ENCODE measurements at places on chromosomes 6 and 20.

- DNase-seq: no peak
These were observed 13.6 kb upstream of the SASH1 start for GRCh38 chr6:148328876-148329555.

- no peak for DNase-seq
These were observed 1.4 kb downstream of the PHACTR3 start for GRCh38 chr20:59605601-59606364.

DNA sequence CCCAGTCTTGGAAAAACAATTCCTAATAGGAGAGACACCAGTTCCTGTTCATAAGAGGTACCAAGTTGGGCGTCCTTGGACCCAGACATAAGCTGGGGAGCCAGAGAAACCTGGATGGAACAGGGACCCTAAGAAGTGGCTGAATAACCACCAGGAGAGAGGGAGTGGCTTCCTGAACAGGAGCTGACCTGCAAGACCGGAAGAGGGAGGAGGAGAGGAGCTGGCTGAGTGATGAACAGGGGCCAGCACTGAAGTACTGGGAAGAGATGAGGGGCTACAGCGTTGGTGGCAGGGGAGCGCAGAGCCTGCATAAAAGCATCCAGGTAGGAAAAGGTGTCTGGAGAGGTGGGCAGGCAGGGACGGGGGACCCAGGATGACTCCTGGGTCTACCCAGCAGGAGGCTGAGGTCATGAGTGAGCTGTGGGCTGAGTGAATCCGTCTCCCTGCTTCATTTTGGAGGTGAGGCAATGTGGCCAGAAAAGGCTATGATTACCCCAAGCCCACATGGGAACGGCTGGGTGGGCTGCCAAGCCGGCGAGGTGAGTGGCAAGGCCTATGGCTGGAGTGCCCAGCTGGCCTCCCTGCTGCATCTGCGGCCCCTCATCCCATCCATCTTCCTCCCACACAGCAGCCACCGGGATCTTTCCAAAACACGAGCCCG is 34.4 kb upstream of the ZFAND3 start:
- DNase-seq: no peak

GRCh38 chr6:44115866-44116265 is 11.4 kb downstream of the MRPL14 start:
- no peak for DNase-seq

DNA sequence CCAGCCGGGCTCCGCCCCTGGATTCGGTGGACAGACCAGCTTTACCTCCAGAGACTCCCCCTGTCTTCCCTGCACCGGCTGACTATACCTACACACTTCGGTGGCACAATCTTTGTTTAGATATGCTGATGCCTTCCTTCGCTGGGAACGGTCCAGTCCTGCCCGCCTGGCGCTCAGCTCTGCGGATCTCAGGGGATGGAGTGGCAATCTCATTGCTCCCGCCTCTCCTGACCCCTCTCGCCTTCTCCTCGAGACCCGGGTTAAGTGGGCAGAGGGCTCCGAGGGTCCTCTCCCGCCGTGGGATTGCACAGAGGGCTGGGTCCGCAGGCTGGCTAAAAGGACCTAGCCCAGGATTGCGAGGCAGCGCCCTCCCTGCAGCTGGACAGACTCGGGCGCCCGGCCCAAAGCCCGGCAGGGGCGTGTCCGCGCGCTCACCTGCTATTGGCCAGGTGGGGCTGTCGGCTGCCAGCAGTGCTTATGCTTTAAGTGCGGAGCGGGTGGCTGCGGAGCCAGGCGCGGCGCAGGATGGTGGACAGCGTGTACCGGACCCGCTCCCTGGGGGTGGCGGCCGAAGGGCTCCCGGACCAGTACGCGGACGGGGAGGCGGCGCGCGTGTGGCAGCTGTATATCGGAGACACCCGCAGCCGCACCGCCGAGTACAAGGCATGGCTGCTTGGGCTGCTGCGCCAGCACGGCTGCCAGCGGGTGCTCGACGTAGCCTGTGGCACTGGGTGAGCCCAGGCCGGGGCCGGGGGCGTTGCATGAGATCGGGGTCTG is at the start of gene GNMT:
TSS of gene GNMT (plus strand) at position 512 of the 777 bp plus-strand sequence. CDS start at position 526, 14 bp downstream.
- peak; percentile 25 for DNase-seq

GRCh38 chr6:7033202-7033601 is 74.6 kb upstream of the RREB1 start:
- no peak for DNase-seq

GRCh38 chr6:79985128-79985527 is 19.3 kb upstream of the TTK start:
- no peak for DNase-seq

DNA sequence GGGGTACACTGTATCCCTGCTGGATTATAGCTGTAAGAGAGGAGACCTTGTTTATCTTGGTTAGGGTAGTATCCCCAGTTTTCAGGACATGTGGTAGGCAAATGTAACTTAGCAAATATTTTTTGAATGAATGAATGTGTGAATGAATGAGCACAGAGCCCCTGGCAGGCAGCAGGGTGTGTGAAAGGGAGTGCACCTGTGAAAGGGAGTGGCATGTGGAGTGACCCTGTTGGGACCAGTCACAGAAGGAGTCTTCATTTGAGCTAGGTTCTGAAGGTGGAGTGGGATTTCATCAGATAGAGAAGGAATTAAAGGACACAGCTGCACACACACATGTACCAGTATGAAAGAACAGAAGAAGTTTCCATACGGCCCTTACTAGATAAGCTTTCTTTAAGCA is 4.9 kb downstream of the SMAP1 start:
- DNase-seq: no peak

GRCh38 chr6:24430086-24430485 is 27.4 kb downstream of the MRS2 start:
- no peak for DNase-seq

GRCh38 chr20:44485078-44485829 is 9.6 kb downstream of the TTPAL start:
- no peak for DNase-seq

DNA sequence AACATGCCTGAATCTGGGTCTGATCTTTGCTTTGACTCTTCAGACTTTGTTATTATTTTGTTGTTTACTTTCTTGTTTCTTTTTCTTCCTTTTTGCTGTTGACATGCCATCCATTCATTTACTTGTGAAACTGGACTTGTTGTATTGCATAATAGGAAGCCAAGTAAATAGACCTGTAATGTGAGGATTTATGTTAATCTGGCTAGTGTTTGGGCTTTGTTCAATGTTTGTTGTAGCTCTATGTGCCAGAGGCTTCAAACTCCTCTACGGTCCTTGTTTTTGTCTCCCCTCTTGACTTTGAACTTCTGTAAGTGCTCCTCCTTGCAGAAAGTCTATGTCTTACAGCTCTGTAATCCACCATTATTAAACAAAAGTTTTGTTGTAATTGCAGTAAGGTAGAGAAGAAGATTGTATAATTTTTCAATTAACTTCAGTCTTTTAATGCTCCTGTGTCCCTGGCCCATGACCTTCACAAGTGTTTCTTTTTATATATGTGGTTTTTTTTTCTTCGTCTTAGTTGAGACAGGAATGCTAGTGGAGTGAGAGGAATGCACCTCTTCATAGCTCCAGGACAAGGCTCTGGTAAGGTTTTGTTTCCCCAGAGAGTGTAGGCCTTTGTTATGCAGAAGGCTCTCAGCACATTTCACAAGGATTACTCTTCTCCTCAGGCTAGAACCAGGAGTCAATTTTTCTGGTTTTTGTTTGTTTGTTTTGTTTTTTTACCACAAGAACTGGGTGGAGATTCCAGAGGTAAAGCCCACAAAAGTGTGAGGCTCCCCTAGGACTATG is 1061.8 kb upstream of the CITED2 start:
- no peak for DNase-seq

GRCh38 chr6:160259598-160259997 is 977 bp upstream of the SLC22A2 start:
- no peak for DNase-seq

DNA sequence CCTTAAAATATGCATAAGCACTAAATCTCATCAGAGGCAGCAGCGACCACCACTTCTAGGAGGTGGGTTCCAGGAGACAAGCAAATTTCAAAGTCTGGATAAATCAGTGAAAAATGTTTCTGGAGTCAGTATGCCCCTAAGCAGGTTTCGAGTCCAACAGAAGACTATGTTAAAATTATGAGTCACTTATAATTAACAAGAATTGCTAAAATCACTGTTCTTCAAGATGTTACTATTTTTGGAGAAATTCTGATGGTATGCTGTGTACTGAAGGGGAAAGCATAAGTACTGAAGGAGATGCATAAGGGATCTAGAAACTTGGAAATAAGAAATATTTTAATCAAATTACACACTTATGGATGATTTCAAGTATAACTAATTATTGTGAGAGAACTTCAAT is 58.0 kb downstream of the DTNBP1 start:
- DNase-seq: no peak

DNA sequence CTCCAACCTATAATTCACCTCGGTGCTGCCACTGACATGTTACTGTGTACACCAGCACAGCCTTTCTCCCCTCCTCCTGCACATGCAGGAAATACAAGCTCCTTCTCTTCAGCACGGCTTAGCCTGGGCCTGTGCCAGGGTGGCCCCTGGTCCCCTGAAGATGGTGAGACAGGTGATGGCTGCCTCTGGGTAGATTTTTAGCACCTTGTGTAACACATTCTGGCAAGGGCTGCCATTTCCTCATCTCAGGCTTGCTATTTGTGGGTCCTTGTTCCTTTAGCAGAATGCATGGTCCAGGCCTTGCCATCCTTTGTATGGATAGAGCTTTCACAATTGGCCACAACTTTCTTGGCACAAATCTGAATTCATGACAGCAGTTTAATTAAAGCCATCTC is 151.3 kb downstream of the CDC5L start:
- no peak for DNase-seq

- no peak for DNase-seq
These were observed 18.9 kb upstream of the TRAM2 start for GRCh38 chr6:52595796-52596130.

GRCh38 chr6:107823047-107823557 is 1.0 kb downstream of the SCML4 start:
- DNase-seq: peak; percentile 45

GRCh38 chr20:5844063-5844681 is 94.0 kb downstream of the SHLD1 start:
- peak; percentile 24 for DNase-seq

DNA sequence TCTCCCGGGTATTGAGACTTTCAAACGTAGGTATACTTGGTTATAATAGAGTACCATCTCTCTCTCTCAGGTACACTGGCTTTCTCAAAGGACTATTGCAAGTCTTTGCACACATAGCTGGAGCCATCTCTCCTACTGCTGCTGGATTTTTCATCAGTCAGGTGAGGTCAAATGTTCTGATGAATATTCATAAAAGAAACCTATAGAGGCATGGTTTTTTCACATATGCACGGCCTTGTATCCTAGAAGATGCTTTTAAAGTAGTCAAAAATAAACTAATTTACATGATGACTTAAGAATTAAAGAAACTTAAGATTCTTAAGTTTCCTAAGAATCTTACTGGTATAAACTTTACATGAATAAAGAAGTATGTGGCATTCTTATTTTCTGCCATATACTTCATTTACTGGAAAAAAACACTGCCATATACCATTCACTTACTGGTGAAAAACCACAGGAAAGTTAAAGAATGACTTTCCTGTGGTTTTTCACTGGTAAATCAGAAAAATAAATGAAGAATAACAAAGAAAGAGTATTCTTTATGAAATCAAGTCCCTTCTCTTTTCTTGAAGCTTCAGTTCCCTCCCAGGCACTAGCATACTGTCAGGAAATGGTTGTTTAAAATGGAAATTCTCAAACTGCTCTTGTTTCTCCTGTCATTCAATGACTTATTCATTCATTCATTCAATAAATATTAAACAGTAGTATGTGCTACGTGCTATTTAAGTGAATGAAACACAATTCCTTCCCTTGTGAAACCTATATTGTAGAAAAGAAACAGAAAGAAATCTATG is 23.5 kb downstream of the SLC17A4 start:
- DNase-seq: no peak

DNA sequence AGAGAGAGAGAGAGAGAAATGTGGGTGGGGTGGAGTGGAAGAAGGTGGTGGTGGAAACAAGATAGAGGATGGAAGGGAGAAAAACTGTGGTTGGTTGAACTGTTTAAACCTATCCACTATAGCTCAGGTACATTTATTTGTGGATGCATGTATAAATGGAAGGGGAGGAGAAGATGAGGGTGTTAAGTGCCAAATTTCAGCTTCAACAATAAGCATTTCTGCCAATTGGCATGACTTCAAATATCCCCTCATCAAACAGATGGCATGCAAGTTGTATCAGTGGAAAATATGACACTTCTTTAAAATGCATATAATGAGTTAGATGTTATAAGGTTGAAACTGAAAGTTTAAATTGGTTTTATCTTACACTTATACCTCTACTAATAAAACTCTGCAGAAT is 216.1 kb downstream of the LMBRD1 start:
- no peak for DNase-seq

DNA sequence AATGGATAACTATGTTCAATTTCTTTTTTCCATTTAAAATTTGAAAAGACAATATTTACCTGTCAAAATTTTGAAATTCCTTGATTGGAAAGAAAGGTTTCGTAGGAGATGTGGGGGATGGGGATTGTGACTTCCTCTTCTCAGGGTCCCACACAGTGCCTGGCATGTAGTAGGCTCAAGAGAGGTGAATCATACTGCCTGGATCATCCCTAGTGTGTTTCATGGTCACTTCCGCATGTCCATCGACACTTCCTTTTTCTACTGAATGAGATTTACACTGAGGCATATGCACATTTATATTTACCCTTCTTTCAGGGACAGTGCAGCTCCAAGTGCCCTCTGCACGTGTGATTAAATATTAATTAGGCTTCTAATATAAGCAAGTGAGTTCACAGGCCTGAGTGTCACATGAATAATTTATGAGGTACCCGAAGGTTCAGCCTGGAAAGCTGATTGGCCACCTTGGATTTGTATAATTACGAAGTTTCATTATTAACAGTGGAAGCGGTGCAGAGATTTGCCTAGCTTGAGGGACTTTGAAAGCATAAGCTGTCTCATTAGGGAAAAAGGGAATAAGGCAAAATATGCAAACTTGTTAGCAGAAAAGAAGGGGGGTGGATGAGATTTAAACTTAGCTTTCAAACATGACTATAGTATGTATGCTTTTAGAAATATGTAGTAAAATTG is 177.5 kb upstream of the MMS22L start:
- no peak for DNase-seq

DNA sequence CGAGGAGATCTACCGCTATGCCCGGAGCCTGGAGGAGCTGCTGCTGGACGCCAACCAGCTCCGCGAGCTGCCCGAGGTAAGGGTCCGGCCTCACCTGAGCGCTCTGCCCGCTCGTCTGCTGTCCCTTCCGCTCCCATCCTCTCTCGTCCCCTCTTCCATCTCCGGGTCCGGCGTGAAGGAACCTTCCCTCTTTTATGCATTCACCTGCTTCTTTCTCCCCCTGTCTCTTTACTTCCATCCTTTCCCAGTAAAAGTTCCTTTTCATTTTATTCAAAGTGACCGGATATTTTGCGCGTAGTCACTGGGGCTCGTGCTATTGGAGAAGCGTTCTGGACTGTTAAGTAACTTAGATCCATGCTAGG is 516 bp downstream of the LRRC1 start:
- no peak for DNase-seq

- no peak for DNase-seq
These were observed 393.7 kb downstream of the ZFAND3 start for GRCh38 chr6:38213251-38213658.

GRCh38 chr6:169589293-169589692 is 112.5 kb downstream of the WDR27 start:
- DNase-seq: no peak

GRCh38 chr6:41080621-41081020 is 7.8 kb downstream of the NFYA start:
- DNase-seq: no peak

Data from activated T-cell treated with anti-CD3 and anti-CD28 coated beads, Interleukin-2, amount 50 U/mL, for 4 hours (primary cell).